T-cell (primary cell): ENCODE measurements at places on chromosomes 1 and 21. TPM values are rescaled to one million over a fixed set of nuclear protein-coding genes. Genes with fewer than 3 reads are reported as not detected.

The LCE1F gene
- total RNA-seq: not detected

DNA sequence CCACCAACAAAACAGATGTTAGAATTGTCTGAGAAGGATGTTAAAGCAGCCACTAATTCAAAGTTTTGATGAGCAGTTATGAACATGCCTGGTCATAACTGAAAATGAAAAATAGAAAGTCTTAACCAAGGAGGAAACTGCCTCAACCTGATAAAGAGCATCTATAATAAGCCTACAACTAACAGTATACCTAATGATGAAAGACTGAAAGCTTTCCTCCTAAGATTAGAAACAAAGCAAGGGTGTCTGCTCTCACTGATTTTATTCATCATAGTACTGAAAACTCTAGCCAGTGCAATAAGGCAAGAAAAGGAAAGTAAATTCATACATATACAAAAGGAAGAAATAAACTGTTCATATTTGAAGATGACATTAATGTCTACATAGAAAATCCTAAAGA, 82.0 kb downstream of the KCNK1 start:
- H3K4me3 ChIP-seq: no peak overlapping the region
- H3K36me3 ChIP-seq: no peaks in the 10 kb centered on the region
- no peaks in the 10 kb centered on the region for H3K27me3 ChIP-seq
- DNase-seq: no peak
- no peaks in the 10 kb centered on the region for H3K4me1 ChIP-seq

GRCh38 chr1:82690411-82690810, 889.7 kb downstream of the ADGRL2 start:
- no peaks in the 10 kb centered on the region for H3K27me3 ChIP-seq
- H3K4me3 ChIP-seq: no peak overlapping the region
- H3K36me3 ChIP-seq: no peaks in the 10 kb centered on the region
- no peak overlapping the region for H3K27ac ChIP-seq
- no peaks in the 10 kb centered on the region for H3K4me1 ChIP-seq

- no peak for DNase-seq
- no peaks in the 10 kb centered on the region for H3K36me3 ChIP-seq
- no peak overlapping the region for H3K4me3 ChIP-seq
- H3K27ac ChIP-seq: no peak overlapping the region
- H3K27me3 ChIP-seq: no peaks in the 10 kb centered on the region
Measured at GRCh38 chr1:96598416-96599168, 123.0 kb upstream of the PTBP2 start.

DNA sequence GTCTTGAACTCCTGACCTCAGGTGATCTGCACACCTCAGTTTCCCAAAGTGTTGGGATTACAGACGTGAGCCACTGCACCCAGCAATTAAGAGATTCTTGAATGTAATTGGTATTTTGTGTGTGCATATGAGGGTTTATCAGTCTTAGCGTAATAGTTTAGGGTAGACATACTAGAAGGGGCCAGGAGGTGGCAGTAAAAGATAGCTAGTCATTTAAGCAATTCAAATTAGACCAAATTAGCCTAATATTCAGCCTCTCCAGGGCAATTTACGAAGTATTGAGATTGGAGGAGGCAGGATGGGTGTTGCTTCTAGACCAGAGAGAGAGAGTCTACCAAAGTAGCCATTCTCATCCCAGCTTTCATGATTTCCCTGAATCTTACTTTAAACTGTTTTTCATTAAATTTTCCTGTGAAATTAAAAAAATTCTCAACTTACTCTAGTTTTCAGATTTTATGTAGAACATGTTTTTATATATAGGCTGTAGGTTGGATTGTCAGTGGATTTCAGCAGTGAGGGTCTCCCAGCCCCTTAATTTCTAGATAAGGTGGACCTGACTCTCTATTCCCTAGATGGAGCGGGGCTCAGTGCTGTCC, 119.7 kb downstream of the HHAT start:
- H3K4me3 ChIP-seq: no peak overlapping the region
- DNase-seq: no peak
- no peak overlapping the region for H3K27ac ChIP-seq
- no peaks in the 10 kb centered on the region for H3K27me3 ChIP-seq
- no peaks in the 10 kb centered on the region for H3K36me3 ChIP-seq
- peaks cover 11% of the 10 kb centered on the region for H3K4me1 ChIP-seq

DNA sequence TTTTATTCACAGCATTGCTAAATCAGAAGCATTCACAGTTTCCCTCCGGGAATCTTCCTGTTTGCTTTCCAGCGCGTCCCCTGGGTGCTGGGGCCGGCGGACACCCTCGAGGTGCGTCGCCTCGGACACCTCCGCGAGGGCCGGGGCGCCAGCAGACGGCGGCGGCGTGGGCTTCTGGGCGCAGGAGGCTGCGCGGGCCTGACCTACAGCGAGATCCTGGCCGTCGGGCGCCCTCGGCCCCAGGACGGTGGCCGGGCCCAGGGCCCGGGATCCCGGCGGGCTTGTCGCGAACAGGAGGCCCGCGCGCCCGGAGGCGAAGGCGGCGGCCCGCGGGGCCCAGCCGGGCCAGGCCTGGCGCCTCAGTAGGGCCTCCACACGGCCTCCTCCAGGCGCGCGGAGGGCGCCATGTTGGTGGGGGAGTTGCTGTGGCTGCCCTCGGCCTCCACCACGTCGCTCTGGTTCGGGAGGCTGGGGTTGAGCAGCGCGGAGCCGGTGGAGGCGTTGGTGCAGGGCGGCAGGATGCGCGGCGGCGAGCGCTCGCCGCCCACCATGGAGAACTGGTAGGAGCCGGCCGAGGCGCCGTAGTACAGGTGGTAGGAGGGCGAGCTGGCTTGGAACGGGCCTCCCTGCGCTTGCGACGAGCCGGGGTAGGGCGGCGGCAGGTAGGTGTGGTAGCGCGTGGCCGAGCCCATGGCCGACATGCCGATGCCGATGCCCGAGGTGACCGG, 123.1 kb downstream of the CLIC6 start:
- no peak overlapping the region for H3K4me3 ChIP-seq
- H3K27ac ChIP-seq: no peak overlapping the region
- H3K4me1 ChIP-seq: no peaks in the 10 kb centered on the region
